CD8-positive, alpha-beta memory T cell (primary cell): ENCODE measurements at places on chromosomes 7 and 10. TPM values are rescaled to one million over a fixed set of nuclear protein-coding genes. Genes with fewer than 3 reads are reported as not detected.

OR6B1 gene
- not detected for total RNA-seq

SORBS1 gene
- 0.92 TPM for total RNA-seq

ITIH5 gene
- not detected for total RNA-seq

CPVL gene
- total RNA-seq: 1.0 TPM

DNA sequence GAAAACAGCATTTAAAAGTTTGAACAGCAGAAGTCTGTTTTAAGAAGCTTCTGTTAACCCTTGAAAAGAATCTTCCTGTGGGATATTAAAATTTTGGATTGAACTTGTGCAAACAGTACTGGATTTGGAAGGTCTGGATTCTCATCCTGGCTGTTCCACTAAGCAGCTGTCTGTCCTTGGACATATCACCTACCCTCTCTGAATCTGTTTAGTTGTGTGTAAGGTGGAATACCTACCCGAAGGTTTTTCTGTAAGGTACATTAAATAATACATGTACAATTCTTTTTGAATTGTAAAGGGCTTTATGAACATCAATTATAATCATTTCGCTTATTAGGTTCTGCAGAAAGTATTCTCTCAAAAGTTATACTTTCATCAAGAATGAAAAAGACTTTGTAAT lies 2.2 kb downstream of the PDCD4 start:
- DNase-seq: no peak
- H3K4me1 ChIP-seq: peaks cover 67% of the 10 kb centered on the region
- no peaks in the 10 kb centered on the region for H3K27me3 ChIP-seq

GRCh38 chr7:37009125-37009675 lies 284.9 kb upstream of the AOAH start:
- no peaks in the 10 kb centered on the region for H3K36me3 ChIP-seq
- H3K27ac ChIP-seq: no peak overlapping the region
- no peaks in the 10 kb centered on the region for H3K4me1 ChIP-seq
- DNase-seq: no peak
- no peak overlapping the region for H3K4me3 ChIP-seq
- no peaks in the 10 kb centered on the region for H3K27me3 ChIP-seq

DNA sequence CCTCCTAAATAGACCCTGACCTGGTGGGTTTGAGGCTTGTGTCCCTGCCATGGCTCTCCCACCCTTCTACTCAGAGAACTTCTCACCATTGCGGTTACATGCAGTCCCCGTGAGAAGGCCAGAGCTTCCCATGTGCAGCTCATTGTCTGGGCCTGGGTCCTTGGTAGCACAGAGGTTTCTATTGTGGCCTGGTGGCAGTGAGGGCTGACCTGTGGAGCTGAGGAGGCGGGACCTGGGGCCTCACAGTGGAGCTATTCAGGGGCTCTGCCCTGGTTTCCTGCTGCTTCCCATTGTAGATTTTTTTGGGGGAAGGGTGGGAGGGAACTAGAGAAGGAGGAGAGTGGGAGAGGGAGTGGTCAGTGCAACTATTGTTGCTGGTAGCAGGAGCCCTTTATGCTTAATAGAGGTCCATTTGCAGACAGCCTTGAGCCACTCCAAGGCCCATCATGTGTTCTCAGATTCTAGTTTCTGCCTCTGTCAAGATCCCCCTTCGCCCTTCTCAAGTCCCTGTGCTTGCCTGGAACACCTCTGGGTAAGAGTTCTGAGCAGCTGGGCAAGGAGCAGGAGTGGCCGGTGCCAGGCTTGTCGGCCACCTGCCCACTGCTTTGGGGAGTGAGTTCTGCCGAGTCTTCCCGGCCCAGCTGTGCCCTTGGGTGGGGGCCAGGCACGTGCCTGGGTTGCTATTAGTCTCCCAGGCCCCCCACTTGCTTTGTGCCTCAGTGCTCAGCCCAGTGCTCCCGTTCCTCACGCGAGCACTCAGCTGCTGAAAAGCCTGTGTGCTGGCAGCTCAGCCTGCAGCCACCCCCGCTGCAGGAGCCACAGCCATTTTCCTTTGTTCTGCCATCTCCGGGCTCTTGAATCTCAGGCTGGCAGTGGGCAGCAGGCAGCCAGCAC lies 10.7 kb downstream of the TSPAN14 start:
- peaks cover 100% of the 10 kb centered on the region for H3K4me1 ChIP-seq
- no peaks in the 10 kb centered on the region for H3K36me3 ChIP-seq
- H3K27me3 ChIP-seq: no peaks in the 10 kb centered on the region
- peak; percentile 49 for DNase-seq
- H3K27ac ChIP-seq: peak overlapping the region; percentile 22

- H3K36me3 ChIP-seq: no peaks in the 10 kb centered on the region
- no peak overlapping the region for H3K4me3 ChIP-seq
- DNase-seq: no peak
- H3K27me3 ChIP-seq: no peaks in the 10 kb centered on the region
- no peak overlapping the region for H3K27ac ChIP-seq
These were observed 152.0 kb downstream of the ZNF22 start for GRCh38 chr10:45152726-45153125.

GRCh38 chr10:28666751-28667467 lies 10.4 kb upstream of the BAMBI start:
- no peak overlapping the region for H3K4me3 ChIP-seq
- H3K27me3 ChIP-seq: peaks cover 15% of the 10 kb centered on the region
- no peaks in the 10 kb centered on the region for H3K4me1 ChIP-seq
- no peak for DNase-seq
- H3K36me3 ChIP-seq: no peaks in the 10 kb centered on the region

GRCh38 chr10:126006906-126007305 lies 110.5 kb downstream of the FANK1 start:
- H3K4me1 ChIP-seq: no peaks in the 10 kb centered on the region
- no peak for DNase-seq
- no peak overlapping the region for H3K4me3 ChIP-seq
- no peak overlapping the region for H3K27ac ChIP-seq
- no peaks in the 10 kb centered on the region for H3K36me3 ChIP-seq
- no peaks in the 10 kb centered on the region for H3K27me3 ChIP-seq

- no peak overlapping the region for H3K4me3 ChIP-seq
- no peak overlapping the region for H3K27ac ChIP-seq
- H3K4me1 ChIP-seq: no peaks in the 10 kb centered on the region
These were observed 529 bp downstream of the CLDN3 start for GRCh38 chr7:73769481-73770001.

DNA sequence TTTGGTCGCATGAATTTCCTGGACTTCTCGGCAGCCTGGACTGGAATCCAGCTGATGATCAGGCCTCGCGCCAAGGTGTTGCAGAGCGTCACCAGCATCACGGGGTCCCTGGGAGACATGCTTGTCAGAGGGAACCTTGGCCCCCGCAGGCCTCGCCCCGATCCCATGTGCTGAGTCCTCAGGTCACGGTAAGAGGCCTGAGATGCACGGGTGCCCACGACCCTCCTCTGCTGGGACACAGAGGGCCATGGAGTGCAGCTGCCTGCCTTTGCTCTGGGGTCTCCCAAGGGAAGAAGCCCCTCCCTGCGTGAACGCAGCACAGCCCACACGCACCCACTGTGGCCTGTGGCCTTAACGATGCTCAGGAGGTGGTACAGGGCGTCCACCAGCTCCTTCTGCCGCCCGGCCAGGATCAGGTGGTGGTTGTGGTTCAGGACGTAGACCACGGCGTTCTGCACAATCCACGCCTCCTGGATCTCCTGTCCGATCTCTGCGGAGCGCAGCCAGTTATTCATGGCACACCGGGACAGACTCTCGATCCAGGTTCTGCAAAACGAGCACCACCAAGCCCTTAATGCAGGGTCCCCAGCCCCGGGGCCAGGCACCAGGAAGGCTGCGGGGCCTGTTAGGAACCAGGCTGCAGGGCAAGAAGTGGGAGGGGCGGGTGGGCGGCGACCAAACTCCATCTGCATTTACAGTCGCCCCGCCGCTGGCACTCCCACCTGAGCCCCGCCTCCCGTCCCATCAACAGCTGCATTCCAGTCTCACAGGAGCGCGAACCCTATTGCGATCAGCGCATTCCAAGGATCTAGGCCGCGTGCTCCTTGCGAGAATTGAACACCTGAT lies 29.4 kb downstream of the CFAP46 start:
- H3K36me3 ChIP-seq: no peaks in the 10 kb centered on the region
- H3K4me1 ChIP-seq: no peaks in the 10 kb centered on the region
- peak; percentile 35 for DNase-seq

DNA sequence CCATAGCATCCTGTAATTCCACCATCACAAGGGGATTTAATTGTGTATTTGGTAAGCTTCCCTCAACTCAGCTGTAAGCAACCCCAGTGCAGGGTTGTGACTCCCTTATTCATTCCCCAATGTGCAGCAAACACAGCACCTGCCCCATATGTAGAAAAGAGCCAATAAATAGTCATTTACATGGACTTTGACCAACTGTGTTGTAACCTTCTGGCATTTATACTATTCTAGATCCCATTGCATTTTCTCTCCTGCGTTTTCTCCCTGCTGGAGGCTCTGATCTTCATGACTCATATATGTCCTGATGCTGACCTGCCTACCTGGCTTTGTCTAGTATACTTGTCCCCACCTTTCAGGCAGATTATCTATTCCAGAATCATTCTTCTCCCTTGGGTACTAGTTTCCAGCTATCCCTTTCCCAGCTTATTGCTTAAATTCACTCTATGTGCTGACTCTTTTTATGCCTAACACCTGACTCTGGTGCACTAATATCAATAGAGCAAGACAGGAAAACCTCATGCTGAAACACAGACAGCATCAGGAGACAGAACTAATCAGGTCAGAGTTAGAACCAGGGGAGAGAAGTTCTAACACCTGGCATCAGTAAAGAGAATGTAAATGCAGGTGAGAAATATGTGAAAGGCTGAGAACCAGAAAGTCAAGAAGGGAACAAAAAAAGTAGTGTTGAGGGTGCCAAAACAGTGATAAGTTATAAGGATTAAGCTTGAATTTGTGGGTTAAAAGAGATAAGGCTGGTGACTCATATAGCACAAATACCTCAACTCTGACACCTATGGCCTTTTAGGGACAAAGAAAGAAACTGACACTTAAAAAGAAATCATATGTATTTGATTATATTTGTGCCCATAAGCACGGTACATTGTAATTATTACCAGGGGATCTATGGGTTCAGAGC lies 402.7 kb downstream of the IPMK start:
- no peak overlapping the region for H3K4me3 ChIP-seq
- H3K27ac ChIP-seq: no peak overlapping the region
- no peaks in the 10 kb centered on the region for H3K4me1 ChIP-seq

DNA sequence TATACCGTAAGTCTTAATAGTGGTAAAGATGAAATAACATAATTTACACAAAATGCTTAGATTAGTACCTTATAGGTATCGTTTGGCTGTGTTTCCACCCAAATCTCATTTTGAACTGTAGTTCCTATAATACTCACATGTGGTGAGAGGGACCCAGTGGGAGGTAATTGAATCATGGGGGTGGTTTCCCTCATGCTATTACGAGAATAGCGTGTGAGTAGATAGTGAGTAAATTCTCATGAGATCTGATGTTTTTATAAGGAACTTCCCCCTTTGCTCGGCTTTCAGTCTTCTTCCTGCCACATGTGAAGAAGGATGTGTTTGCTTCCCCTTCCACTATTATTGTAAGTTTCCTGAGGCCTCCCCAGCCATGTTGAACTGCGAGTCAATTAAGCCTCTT lies 426.3 kb upstream of the POT1 start:
- no peaks in the 10 kb centered on the region for H3K27me3 ChIP-seq
- H3K4me3 ChIP-seq: no peak overlapping the region
- DNase-seq: no peak
- no peaks in the 10 kb centered on the region for H3K36me3 ChIP-seq
- no peak overlapping the region for H3K27ac ChIP-seq
- H3K4me1 ChIP-seq: no peaks in the 10 kb centered on the region

GRCh38 chr10:37314350-37314749 lies 189.0 kb downstream of the ANKRD30A start:
- DNase-seq: no peak
- no peaks in the 10 kb centered on the region for H3K4me1 ChIP-seq
- H3K4me3 ChIP-seq: no peak overlapping the region
- no peaks in the 10 kb centered on the region for H3K36me3 ChIP-seq

GRCh38 chr7:89336121-89336520 lies 540.6 kb upstream of the TEX47 start:
- H3K27me3 ChIP-seq: no peaks in the 10 kb centered on the region
- DNase-seq: no peak
- H3K36me3 ChIP-seq: no peaks in the 10 kb centered on the region
- no peak overlapping the region for H3K27ac ChIP-seq
- no peak overlapping the region for H3K4me3 ChIP-seq
- H3K4me1 ChIP-seq: no peaks in the 10 kb centered on the region

GRCh38 chr10:123309731-123310130 lies 155.5 kb downstream of the BUB3 start:
- H3K4me1 ChIP-seq: no peaks in the 10 kb centered on the region
- H3K4me3 ChIP-seq: no peak overlapping the region

- H3K36me3 ChIP-seq: no peaks in the 10 kb centered on the region
- H3K4me1 ChIP-seq: peaks cover 16% of the 10 kb centered on the region
- H3K27ac ChIP-seq: no peak overlapping the region
- no peak overlapping the region for H3K4me3 ChIP-seq
- no peaks in the 10 kb centered on the region for H3K27me3 ChIP-seq
These were observed 4.4 kb downstream of the MSRB2 start for GRCh38 chr10:23099816-23100215.

GRCh38 chr7:17411922-17412321 lies 113.5 kb downstream of the AHR start:
- no peak for DNase-seq
- H3K4me1 ChIP-seq: no peaks in the 10 kb centered on the region
- no peak overlapping the region for H3K27ac ChIP-seq
- H3K27me3 ChIP-seq: no peaks in the 10 kb centered on the region

GRCh38 chr10:52703451-52703850 lies 69.1 kb downstream of the MBL2 start:
- H3K4me1 ChIP-seq: no peaks in the 10 kb centered on the region
- no peak for DNase-seq
- no peak overlapping the region for H3K4me3 ChIP-seq
- H3K36me3 ChIP-seq: no peaks in the 10 kb centered on the region

- H3K4me1 ChIP-seq: peaks cover 3% of the 10 kb centered on the region
- no peak for DNase-seq
- H3K27ac ChIP-seq: no peak overlapping the region
- no peaks in the 10 kb centered on the region for H3K27me3 ChIP-seq
These were observed 5.6 kb upstream of the POLD2 start for GRCh38 chr7:44128721-44129582.

GRCh38 chr10:92153-92552 lies 43.1 kb upstream of the TUBB8 start:
- H3K36me3 ChIP-seq: no peaks in the 10 kb centered on the region
- no peak overlapping the region for H3K27ac ChIP-seq

DNA sequence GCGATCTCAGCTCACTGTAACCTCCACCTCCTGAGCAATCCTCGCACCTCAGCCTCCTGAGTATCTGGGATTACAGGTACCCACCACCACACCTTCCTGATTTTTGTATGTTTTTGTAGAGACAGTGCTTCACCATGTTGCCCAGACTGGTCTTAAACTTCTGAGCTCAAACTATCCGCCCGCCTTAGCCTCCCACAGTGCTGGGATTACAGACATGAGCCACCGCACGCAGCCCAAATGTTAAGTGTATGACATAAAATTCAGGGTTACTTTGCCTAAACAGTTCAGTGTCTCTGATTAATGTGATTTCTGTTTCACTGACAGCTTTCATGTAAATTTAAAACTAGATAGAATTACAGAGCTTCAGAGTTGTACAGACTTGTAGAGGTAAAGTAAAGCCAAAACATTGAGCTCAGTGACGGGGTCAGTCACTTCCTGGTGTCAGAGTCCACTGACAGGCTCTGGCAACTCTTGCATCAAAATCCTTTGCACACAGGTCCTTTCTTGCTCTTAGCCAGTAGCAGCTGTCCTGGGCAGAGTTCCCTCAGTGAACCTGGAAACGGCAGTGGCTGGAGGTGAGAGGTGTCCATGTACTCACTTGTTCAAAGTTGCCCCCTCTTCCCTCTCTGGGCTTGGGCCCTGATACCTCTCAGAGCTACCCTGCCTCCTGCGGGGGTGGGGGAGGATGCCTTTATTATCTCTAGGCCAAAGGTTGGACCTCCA lies 33.7 kb downstream of the MGMT start:
- H3K36me3 ChIP-seq: no peaks in the 10 kb centered on the region
- H3K4me1 ChIP-seq: no peaks in the 10 kb centered on the region
- no peaks in the 10 kb centered on the region for H3K27me3 ChIP-seq
- H3K4me3 ChIP-seq: no peak overlapping the region
